Dorsolateral prefrontal cortex (tissue), 122 donors: ENCODE measurements at places on chromosomes 7 and 10.

DNA sequence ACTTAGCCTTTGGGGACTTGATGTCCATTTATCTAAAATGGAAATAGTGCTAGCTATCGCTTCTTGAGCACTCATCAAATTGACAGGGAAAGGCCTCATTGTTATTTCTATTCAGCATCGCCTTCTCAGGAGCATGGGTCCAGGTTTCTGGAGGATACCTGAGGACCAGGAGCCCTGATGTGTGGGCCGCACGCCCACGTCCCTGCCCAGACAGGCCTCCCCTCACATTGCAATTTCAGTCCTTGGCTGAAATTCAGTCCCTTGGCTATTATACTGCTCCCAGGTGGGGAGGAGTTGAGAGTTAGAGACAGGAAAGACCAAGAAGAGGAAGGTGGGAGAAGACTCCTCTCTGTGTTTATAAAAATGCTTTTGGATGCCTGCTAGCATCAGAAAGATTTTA, 38.9 kb downstream of the GPRIN2 start:
- DNase-seq, result no peak

GRCh38 chr10:15325243-15325943, 45.7 kb downstream of the FAM171A1 start:
- DNase-seq, result no peak

- no peak for DNase-seq
These were observed 80.5 kb downstream of the ABCA13 start for GRCh38 chr7:48251766-48252165.

DNA sequence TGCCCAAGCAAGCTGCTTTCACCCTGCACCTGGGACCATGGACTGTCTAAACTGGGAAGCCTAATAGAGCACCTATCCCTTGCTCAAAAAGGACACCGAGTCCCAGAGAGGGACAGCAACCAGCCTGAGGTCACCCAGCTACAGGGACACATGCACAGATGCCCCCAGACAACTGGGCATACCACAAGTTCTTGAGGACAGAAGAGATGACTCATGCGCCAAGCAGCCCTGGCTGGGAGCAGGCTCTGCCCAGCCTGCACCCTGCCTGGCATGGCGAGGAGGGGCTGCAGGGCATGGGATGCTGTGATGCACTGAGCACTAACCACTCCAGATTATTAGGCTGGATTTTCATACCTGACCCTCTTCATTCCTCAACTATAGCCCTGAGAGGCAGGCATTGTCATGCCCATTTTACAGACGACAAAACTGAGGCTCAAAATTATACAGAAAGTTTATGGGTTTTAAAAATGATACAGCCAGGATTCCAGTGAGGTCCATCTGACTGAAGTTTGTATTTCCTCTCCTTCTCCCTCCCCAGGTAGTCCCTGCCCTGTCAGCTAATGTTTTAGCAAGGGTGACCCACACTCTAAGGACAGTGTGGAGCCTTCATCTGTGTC, 289.3 kb upstream of the ZMIZ1 start:
- DNase-seq, result no peak

GRCh38 chr10:104288355-104288754, 19.4 kb downstream of the GSTO2 start:
- no peak for DNase-seq

DNA sequence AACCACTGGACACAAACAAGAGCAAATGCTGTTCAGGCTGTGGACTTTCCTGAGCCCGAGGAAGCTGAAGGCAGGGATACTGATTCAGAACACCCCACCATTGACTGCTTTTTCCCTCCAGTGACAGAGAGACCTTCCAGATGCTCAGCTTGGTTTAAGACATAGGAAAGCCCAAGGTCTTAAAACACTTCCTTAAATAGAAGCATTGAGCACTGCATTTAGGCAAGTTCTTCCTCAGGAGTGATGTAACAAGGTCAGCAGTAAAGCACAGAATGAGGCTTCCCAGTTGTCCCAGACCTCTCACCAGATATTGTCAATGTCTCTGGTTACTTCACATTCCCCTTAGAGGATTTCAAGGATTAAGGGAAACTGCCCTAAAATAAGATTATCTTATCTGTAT, 19.6 kb upstream of the CDCA7L start:
- no peak for DNase-seq

GRCh38 chr7:13179011-13179582, 491.7 kb downstream of the ARL4A start:
- DNase-seq, result no peak

GRCh38 chr7:38851321-38851720, 57.7 kb downstream of the VPS41 start:
- no peak for DNase-seq

DNA sequence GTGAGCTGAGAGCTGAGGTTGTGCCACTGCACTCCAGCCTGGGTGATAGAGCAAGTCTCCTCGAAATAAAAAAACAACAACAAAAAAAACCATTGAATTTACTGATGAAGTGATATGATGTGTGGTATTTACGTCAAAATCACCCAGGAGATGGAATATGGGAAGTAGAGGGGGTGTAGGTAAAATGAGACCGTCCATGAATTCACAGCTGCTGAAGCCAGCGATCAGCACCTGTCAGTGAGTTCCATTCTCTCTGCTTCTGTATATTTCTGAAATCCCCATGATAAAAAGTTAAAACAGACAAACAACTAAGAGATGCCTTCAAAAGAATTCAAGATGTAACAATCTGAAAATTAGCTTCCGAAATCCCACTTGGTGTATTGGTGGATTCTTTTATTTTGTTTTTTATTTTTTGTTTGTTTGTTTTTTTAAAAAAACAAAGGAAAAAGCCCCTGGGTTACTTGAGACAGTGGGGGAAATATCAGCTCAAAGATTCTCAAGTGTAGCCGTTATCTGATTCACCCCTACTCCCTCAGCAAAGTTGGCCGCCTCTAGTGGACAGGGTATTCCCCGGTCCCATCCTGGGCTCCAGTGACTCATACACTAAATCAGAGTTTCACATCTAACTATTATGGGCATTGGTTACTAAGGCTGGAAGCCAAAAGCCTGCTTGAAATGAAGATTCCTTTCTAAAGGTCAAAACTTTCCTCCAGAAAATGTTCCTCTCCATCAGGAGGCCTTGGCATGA, 76.4 kb downstream of the MAP3K8 start:
- no peak for DNase-seq

- no peak for DNase-seq
These were observed 23.7 kb upstream of the CAMK2B start for GRCh38 chr7:44348851-44349781.

GRCh38 chr7:6536262-6537260, 14.7 kb downstream of the GRID2IP start:
- no peak for DNase-seq

GRCh38 chr10:86186633-86187032, 180.0 kb downstream of the GRID1 start:
- DNase-seq, result no peak

GRCh38 chr10:1367938-1368841, 312.0 kb downstream of the WDR37 start:
- peak; percentile 2 for DNase-seq

DNA sequence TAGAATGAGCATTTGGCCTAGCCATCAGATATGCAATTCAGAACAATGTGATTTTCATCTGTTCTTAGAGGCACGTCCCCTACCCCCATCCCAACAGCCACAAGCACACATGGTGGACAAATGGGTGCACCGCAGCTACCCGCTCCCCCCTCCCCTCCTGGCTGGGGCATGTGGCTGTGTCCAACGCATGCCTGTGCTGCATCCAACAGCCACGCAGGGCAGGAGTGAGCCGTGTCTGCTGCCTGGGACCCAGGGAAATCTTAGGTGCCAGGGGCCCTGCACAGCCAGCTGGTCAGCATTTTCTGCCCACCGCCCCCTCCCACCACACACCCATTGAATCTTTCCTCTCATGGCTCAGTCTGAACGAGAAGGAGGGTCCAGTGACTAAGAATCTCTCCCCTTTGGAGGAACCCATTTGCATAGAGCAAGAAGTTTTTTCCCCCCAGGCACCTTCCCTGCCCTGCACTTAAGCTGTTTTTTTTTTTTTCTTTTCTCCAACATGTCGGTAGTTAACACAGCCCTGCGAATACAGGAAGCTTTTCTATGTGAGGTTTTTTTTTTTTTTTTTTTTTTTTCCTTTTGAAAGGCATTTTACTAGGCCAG, 138.9 kb downstream of the WDR11 start:
- no peak for DNase-seq

GRCh38 chr7:55898287-55898686, 11.0 kb downstream of the ZNF713 start:
- no peak for DNase-seq
